ENCODE measurements at places on chromosomes 2 and 18.

DNA sequence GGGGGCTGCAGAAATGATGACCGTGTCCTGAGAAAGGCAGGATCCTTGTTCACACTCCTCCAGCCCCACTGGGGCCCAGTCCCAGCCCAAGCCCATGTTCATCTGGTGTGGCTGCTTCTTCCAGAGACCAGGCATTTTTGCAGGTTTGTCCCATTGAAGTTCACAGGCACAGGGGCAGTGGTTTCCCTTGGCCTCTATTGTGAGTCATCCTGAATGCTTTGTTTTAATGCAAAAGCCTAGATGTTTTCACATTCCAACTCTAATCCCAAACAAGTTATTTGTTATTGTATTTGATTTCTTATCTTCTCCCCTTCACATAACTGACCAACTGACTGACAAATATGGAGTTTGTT lies 426.4 kb upstream of the ID2 start:
- DNase-seq, result no peak

DNA sequence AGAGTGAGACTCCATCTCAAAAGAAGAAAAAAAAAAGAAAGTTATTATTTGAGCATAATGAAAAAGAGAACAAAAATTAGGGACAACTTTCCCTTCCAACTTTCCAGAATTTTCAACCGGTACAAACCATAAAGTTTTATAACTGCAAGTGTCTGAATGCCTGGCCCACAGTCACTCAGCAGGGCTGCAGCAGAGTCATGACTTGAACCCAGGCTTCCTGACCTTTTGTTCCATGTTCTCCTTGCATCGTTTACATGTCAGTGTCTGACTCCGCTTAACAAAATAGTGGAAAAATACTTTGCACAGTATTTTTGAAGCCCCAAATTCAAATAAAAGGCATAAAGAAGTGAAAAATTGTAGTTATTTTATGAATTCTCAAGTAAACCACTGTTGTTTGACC lies 82.7 kb downstream of the LTBP1 start:
- no peak for DNase-seq

DNA sequence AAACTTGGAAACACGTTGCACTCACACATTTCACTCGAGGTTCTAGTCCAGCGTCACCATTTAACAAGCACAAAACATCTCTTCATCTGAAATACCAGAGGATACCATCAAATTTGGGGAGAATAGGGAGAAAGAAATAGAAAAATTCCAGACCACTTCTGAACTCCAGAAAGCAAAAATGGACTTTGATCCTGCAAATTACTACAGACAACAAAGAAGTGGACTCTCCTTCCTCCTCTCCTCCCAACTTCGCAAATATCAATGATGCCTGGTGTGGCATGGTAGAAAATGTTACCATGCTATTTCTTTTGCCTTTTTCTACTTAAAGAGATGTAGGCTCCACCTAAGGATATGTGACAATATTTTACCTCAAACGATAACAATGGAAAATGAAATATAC lies 13.5 kb downstream of the UXS1 start:
- no peak for DNase-seq

DNA sequence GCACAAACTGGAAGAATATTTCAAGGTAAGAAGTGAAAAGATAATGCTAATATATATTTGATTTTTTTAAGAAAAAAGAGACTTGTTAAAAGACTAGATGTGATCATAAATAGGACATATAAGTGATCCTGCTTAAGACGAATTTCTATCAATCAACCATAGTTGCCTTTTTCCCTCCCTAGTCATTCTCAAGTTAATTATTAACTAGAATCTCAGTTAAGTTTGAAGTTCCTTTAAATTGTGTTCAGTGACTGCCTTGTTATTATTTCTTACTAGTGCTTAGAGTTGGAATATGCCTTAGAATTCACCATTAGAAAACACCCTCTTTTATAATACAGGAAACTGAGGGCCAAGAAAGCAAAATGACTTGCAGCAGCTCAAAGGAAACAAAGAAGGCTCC lies 141.5 kb upstream of the SP5 start:
- DNase-seq, result no peak

DNA sequence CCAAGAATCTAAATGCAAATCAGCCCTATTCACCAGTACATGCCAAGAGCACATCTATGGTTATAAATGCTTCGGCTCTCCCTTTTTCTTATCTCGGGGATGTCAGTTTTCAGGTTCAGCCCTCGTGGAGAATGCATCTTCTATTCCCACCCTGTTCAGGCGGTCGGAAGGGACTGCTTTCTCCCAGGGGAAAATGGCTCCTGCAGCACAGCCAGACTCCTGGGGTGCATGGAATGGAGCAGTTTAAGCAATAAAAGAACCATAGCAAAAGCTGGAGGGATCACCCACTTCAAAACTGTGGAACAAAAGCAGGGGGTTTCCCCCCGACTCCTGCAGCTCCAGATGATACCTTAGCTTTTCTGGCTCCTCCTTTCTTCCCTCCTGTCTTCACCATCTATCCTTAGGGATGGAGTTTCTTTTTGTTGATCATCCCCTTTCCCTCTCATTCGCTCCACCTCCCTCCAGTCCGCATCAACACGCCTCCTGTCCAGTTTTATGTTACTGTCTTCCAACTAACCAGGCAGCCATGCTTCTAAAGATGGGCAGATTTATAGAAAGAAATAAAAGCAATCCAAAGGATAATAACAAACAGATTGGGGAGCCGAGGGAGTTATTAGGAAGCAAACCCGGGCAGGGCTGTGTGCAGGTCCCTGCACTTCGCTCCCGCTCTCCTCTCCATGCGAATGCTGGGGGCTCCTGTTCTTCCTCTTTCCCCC lies 356.2 kb upstream of the SMIM21 start:
- DNase-seq, result no peak

- no peak for DNase-seq
These were observed 16.6 kb downstream of the PAIP2B start for GRCh38 chr2:71210292-71210691.

DNA sequence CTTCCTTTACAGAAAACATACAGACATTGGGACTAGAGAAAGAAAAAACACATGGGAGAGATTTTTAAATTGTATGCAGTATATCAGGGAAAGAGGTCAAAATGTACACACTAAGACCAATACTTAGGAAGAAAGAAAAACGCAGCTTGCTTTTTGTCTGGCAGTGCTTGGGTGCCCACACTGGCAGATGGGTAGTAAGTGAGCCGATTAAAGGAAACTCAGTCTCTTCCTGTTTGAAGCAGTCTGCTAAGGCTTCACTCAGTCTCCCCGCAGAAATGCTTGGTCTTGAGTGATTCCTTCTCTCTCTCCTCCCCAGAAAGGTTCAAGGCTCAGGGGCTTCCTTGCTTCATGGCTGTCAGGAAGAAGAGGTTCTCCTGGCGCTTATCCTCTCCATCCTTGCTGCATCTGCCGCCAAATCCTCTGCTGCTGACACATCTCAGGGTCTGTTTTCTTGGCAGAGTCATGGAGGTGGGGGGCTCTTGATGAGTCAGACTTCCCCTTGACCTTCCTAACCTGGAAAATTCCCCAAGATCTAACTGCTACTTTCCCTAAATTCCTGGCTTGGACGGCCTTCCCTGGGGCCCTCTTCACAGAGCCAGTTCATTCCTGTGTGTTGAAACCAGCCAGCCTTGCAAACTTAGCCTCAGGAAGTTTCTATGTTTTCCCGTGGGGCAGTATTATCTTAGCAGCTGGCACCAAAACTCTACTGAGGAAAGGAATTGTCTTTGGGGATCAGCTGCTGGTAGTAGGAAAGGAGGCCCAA lies 10.5 kb upstream of the TMSB10 start:
- no peak for DNase-seq

GRCh38 chr2:153870308-153870707 lies 1.4 kb upstream of the GALNT13 start:
- no peak for DNase-seq

DNA sequence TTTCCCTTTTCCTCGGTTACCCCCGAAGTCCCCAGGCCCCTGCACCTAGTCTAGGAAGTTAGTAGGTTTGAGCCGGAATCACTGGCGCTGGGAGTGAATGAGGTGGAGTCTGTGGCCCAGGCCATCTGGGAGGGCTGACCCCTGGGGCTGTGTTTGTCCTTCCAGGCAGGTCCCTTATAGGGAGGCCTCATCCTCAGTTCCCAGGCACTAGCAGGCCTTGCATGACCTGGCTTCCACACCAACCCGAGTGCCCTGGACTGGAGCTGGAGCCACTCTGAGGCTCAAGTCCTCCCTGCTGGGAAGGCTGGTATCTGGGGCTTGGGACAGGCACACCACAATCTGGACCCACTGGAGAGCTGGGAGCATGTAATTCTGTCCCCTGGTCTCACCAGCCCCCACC lies 111.0 kb downstream of the DYSF start:
- no peak for DNase-seq

GRCh38 chr2:46051085-46051484 lies 246.1 kb upstream of the EPAS1 start:
- no peak for DNase-seq

DNA sequence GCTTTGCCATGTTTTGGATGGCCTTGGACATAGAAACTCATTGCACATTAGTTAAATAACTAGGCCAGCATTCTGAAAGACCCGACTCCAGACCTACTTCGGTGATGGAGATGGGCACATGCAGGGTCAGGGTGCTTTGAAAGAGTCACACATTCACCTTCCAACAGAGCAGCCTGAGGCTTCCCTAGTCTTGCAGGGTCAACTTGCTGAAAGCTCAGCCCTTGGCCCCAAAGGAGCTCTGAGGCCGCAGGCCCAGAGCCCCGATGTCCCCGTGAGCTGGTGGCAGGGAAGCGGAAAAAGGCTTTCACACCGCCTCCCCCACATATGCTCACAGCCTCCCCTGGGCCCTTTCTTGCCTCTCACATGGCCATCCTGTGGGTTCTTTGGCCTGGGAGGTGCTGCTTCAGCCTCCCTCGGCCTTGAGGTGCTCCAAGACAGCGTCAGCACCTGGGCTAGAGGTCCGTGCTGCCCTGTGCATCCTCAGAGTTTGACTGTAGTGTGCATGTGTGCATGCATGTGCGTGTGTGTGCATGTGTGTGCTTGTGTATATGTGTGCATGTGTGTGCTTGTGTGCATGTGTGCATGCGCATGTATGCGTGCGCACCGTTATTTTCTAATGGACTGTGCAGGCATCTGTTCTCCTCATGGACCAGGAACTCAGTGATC lies 21.6 kb downstream of the LDLRAD4 start:
- DNase-seq, result no peak

GRCh38 chr2:160730296-160730995 lies 236.8 kb upstream of the RBMS1 start:
- DNase-seq, result no peak

DNA sequence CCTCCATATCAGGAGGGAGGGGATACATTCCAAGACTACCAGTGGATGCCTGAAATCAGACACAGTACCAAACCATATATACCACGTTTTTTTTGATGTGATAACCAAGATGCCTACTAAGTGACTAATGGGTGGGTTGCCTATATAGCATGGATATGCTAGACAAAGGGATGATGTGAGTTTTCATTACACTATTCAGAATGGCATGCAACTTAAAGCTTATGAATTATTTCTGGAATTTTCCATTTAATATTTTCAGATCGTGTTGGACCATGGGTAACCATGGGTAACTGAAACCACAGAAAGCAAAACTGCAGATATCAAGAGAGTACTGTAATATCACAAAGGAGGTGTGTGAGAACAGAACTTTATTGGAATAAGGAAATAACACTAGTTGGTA lies 39.6 kb upstream of the CRACDL start:
- DNase-seq, result no peak

DNA sequence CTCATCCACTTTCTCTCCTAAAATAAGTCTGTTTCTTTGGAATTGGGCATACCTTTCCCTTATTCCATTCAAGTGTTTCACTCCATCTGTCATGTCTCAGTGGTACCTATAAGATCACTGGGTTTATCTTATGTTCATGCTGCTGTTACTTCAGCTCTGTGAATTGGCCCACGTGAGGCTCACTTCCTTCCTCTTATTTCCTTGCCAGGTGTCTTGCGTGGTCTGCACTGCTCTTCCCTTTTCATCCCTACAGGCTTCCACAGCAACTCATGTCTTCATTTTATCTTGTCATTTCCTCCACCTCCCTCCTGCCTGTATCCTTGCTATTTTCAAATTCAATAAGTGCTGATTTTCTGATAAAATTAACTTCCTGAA lies 159.1 kb upstream of the ALPP start:
- DNase-seq, result no peak

- DNase-seq, result no peak
These were observed 94.6 kb downstream of the PHLPP1 start for GRCh38 chr18:62809900-62810299.

- DNase-seq, result no peak
These were observed 5.3 kb upstream of the NPPC start for GRCh38 chr2:231931481-231931915.

GRCh38 chr2:45312275-45312674 lies 298.8 kb downstream of the SRBD1 start:
- no peak for DNase-seq

GRCh38 chr2:217121565-217121964 lies 261.7 kb upstream of the TNP1 start:
- DNase-seq, result no peak

DNA sequence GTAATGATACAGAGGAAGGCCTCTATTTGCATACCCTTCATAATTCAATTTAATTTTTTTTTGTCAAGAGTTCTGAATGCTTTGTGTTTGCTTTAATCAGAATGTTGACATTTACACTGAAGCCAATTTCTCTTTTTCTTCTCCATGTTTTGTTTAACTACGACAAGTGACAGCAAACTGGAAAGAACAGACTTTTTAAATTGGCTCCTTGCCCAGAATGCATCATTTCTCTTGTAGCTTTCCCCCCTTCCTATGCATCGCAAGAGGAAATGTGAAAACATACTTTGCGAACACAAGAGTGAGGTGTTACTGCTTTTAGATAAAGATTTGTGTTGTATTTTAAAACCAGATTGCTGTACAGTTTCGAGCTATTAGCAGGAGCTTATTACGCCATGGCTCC lies 955.2 kb upstream of the CELF4 start:
- no peak for DNase-seq

All from AG09309 (cell line).